Tibial artery (tissue), 4 donors: ENCODE measurements at places on chromosomes 16 and 17.
A peak's percentile ranks its signal among the peaks of the same experiment; 100 is the strongest.

- no peak for DNase-seq
- H3K27ac ChIP-seq: no peak overlapping the region
- H3K4me3 ChIP-seq: no peak overlapping the region
- H3K36me3 ChIP-seq: no peaks in the 10 kb centered on the region
- no peaks in the 10 kb centered on the region for H3K4me1 ChIP-seq
Observed at GRCh38 chr17:14762736-14763479, 462.0 kb downstream of the HS3ST3B1 start.

DNA sequence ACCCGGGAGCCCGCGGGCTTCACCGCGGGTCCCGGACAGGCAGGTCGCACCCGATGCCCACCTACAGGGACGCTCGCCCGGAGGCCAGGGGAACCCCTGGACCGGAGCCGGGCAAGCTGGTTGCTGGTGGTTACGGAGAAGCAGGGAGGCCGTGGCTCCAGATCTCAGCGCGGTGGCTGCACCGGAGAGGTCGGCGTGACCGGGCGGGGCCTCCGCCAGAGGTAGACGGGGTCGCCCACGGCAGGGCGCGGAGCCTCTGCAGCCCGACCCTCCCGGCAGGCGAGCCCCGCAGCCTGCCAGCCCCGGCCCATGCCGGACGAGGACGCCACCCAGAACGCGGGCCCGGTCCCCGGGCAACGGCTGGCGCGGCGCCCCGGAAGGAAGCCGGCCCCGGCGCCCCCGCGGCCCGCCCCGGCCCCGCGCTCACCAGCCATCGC is 341 bp downstream of the PCYT2 start:
- H3K36me3 ChIP-seq: peaks cover 59% of the 10 kb centered on the region
- peak overlapping the region; percentile 68 for H3K4me3 ChIP-seq
- no peaks in the 10 kb centered on the region for H3K27me3 ChIP-seq
- DNase-seq: no peak

- H3K4me1 ChIP-seq: peaks cover 36% of the 10 kb centered on the region
- no peaks in the 10 kb centered on the region for H3K27me3 ChIP-seq
- H3K36me3 ChIP-seq: no peaks in the 10 kb centered on the region
- no peak overlapping the region for H3K27ac ChIP-seq
- DNase-seq: no peak
Observed at GRCh38 chr17:78607038-78607437, 29.8 kb upstream of the DNAH17 start.

GRCh38 chr17:41571561-41572434 is at the start of gene KRT9:
KRT9 (minus strand) TSS chr17:41572059; CDS start chr17:41571992, 67 bp downstream.
- no peak for DNase-seq
- H3K27ac ChIP-seq: no peak within 1 kb of the TSS

- H3K4me1 ChIP-seq: no peaks in the 10 kb centered on the region
- H3K27me3 ChIP-seq: peaks cover 1% of the 10 kb centered on the region
- no peak for DNase-seq
- H3K36me3 ChIP-seq: no peaks in the 10 kb centered on the region
- H3K4me3 ChIP-seq: no peak overlapping the region
Observed at GRCh38 chr17:72104164-72104862, 16.5 kb upstream of the SOX9 start.

- peak within 1 kb of the TSS; percentile 25 for H3K4me3 ChIP-seq
- DNase-seq: no peak
- peaks cover 40% of the 10 kb centered on the region for H3K36me3 ChIP-seq
- peaks cover 7% of the 10 kb centered on the region for H3K4me1 ChIP-seq
Observed at GRCh38 chr16:2236337-2237101, at the start of gene DNASE1L2. DNASE1L2 (plus strand) TSS chr16:2236444; CDS start chr16:2236817, 373 bp downstream.

DNA sequence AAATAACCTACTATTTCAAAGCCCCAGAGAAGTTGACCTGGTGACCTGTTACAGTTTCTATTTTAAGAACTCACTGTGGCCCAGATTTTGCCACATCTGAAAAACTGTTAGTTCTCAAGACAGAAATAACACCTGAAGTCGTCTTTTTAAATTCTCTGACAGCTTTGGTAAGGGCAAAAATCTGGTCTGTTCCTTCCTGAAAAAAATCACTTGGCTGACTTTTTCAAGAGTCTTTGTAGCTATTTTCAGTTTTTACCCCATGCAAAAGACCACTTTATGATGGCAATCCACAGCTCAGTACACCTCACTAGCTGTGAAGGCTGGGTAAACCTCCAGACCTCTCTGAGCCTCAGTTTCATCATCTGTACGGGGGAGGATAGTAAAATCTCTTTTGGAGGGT is 60.7 kb upstream of the SREBF1 start:
- no peak overlapping the region for H3K4me3 ChIP-seq
- peaks cover 5% of the 10 kb centered on the region for H3K36me3 ChIP-seq
- peaks cover 37% of the 10 kb centered on the region for H3K4me1 ChIP-seq
- H3K27ac ChIP-seq: no peak overlapping the region
- no peaks in the 10 kb centered on the region for H3K27me3 ChIP-seq
- no peak for DNase-seq

DNA sequence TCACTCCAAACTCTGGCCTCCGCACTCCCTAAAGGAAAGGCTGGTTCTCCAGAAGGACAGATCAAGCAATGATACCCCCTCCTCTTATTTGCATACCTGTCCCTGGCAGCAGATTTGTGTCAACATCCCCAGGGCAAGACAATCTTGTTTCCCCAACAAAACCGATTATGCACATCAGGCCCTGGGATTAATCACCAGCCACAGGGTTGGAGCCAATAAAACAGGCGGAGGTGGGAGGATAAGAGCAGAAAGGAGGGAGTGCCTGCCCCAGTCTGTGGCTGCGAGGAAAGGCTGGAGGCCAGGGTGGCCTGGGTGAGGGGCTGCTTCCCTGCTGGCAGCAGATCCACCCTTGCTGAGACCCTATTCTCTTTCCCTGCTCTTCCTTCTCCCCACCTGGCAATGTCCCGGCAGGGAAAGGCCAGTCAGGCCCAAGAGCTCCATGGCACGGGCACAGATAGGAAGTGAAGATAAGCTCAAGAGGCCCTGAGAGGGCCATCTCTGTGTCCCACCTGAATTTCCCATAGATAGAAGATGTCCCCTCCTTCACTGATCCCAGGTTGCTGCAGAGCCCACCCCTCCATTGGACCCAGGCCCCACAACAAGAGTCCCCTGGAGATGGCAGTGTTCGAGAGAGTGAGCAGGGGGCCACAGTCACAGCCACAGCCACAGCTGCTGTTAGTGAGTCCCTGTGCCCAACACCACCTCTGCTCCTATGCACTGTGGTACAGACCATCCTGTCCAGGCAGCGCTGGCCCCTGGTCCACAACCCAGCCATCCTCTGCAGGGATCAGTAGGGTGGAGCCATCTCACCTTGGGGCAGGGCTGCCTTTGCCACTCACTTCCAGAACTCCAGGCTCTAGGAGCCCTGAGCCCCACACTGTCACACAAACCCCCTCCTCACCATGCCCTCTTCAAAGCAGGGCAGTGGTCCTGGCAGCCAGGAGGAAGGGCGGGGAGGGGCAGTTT is 137.5 kb downstream of the SDK2 start:
- H3K4me3 ChIP-seq: no peak overlapping the region
- no peaks in the 10 kb centered on the region for H3K27me3 ChIP-seq
- no peaks in the 10 kb centered on the region for H3K4me1 ChIP-seq
- no peaks in the 10 kb centered on the region for H3K36me3 ChIP-seq
- no peak overlapping the region for H3K27ac ChIP-seq

- no peak for DNase-seq
- H3K4me3 ChIP-seq: no peak overlapping the region
- H3K36me3 ChIP-seq: no peaks in the 10 kb centered on the region
- H3K4me1 ChIP-seq: peaks cover 25% of the 10 kb centered on the region
- H3K27me3 ChIP-seq: peaks cover 91% of the 10 kb centered on the region
- no peak overlapping the region for H3K27ac ChIP-seq
Observed at GRCh38 chr17:38561416-38562214, 44.1 kb downstream of the SRCIN1 start.

GRCh38 chr16:81409016-81409556 is 35.5 kb upstream of the CMIP start:
- no peak for DNase-seq
- H3K36me3 ChIP-seq: no peaks in the 10 kb centered on the region
- H3K4me1 ChIP-seq: no peaks in the 10 kb centered on the region
- H3K27ac ChIP-seq: no peak overlapping the region

DNA sequence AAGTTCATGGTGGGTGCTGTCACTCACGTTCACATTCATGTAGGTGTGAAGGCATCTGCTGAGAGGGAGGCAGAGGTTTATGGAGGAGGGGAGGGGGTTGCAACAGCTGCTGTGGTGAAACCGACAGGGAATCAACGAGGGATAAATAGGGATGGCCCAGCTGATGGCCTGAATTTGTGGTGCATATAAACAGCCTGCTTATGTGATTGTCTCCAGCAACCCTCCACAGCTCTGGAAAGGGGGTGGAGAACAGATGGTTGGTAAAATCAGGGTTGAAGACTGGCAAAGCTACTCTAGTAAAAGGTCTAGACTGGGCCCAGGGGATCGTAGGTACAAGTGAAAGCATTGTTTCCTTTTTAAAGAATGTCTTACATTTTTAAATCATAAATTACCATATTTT is 53.7 kb downstream of the IQCK start:
- H3K4me3 ChIP-seq: no peak overlapping the region
- no peaks in the 10 kb centered on the region for H3K4me1 ChIP-seq
- H3K36me3 ChIP-seq: no peaks in the 10 kb centered on the region
- no peak for DNase-seq
- H3K27ac ChIP-seq: no peak overlapping the region

GRCh38 chr16:17259751-17260270 is 210.9 kb downstream of the XYLT1 start:
- no peaks in the 10 kb centered on the region for H3K36me3 ChIP-seq
- no peak for DNase-seq
- peak overlapping the region; percentile 20 for H3K4me3 ChIP-seq
- H3K27me3 ChIP-seq: no peaks in the 10 kb centered on the region
- H3K4me1 ChIP-seq: no peaks in the 10 kb centered on the region

DNA sequence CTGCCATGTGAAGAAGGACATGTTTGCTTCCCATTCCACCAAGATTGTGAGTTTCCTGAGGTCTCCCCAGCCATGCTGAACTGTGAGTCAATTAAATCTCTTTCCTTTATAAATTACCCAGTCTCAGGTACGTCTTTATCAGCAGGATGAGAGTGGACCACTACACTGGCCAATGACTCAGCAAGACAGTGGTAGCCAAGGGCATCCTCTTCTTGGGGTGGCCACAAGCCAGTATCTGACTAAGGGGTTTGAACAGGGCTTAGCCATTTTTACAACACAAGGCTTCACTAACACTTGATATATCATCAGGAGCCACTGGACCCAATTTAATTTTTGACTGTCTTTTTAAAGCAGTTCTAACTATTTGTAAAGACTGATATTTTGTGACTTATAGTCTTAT is 21.1 kb upstream of the KRT24 start:
- no peaks in the 10 kb centered on the region for H3K4me1 ChIP-seq
- no peaks in the 10 kb centered on the region for H3K36me3 ChIP-seq
- H3K27me3 ChIP-seq: no peaks in the 10 kb centered on the region

DNA sequence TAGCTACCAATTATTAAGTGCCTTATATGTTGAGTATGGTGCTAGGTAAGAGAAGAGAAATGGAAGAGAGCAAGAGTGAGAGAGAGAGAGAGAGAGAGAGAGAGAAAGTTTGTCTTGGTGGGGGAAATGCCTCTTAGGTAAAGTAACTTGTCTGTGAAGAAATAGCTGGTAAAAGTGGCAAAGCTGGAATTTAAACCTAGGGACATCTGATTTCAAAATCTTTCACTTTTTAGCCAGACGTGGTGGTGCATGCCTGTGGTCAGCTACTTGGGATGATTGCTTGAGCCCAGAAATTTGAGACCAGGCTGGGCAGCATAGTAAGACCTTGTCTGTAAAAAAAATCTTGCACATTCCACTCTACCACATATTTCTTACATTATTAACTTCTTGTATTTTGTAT is 23.0 kb upstream of the CDR2 start:
- no peak overlapping the region for H3K27ac ChIP-seq
- DNase-seq: no peak
- no peak overlapping the region for H3K4me3 ChIP-seq
- no peaks in the 10 kb centered on the region for H3K27me3 ChIP-seq
- no peaks in the 10 kb centered on the region for H3K4me1 ChIP-seq
- no peaks in the 10 kb centered on the region for H3K36me3 ChIP-seq

DNA sequence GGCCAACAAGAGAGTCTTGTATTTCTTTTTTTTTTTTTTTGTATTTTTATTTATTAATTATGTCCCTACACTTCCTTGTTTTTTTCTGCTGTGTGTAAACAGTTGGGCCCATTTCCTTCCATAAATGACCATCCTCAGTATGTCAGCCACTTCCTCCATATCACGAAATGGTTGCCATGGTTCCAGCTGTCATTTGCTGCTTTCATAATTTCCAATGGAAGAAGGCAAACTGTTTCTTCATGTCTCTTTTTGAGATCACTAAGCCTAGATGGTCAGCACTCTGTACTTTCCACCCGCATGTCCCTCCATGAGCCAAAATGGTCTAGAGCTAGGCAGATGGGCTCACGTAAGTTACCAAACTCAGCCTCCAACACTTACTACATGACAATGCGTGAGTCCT is 133.5 kb upstream of the FOXF1 start:
- DNase-seq: no peak
- H3K4me1 ChIP-seq: no peaks in the 10 kb centered on the region
- peaks cover 68% of the 10 kb centered on the region for H3K27me3 ChIP-seq

GRCh38 chr17:63517825-63518534 is 5.2 kb upstream of the KCNH6 start:
- H3K27me3 ChIP-seq: peaks cover 18% of the 10 kb centered on the region
- H3K36me3 ChIP-seq: no peaks in the 10 kb centered on the region
- no peak overlapping the region for H3K4me3 ChIP-seq
- no peak overlapping the region for H3K27ac ChIP-seq

- no peaks in the 10 kb centered on the region for H3K27me3 ChIP-seq
- H3K4me1 ChIP-seq: peaks cover 16% of the 10 kb centered on the region
- H3K36me3 ChIP-seq: no peaks in the 10 kb centered on the region
- no peak overlapping the region for H3K27ac ChIP-seq
- H3K4me3 ChIP-seq: no peak overlapping the region
Observed at GRCh38 chr16:86562356-86562755, 4.3 kb upstream of the FOXC2 start.

- H3K4me3 ChIP-seq: no peak overlapping the region
- no peak overlapping the region for H3K27ac ChIP-seq
- no peak for DNase-seq
- peaks cover 38% of the 10 kb centered on the region for H3K4me1 ChIP-seq
Observed at GRCh38 chr17:39619786-39620101, 7.0 kb upstream of the PPP1R1B start.
